Activated CD4-positive, alpha-beta memory T cell treated with anti-CD3 and anti-CD28 coated beads for 36 hours (primary cell): ENCODE measurements at places on chromosomes 12 and 14.

- no peaks in the 10 kb centered on the region for H3K4me1 ChIP-seq
- H3K27ac ChIP-seq: no peak overlapping the region
- no peak overlapping the region for H3K4me3 ChIP-seq
- no peak for DNase-seq
Observed at GRCh38 chr14:55730592-55731310, 150.7 kb downstream of the KTN1 start.

DNA sequence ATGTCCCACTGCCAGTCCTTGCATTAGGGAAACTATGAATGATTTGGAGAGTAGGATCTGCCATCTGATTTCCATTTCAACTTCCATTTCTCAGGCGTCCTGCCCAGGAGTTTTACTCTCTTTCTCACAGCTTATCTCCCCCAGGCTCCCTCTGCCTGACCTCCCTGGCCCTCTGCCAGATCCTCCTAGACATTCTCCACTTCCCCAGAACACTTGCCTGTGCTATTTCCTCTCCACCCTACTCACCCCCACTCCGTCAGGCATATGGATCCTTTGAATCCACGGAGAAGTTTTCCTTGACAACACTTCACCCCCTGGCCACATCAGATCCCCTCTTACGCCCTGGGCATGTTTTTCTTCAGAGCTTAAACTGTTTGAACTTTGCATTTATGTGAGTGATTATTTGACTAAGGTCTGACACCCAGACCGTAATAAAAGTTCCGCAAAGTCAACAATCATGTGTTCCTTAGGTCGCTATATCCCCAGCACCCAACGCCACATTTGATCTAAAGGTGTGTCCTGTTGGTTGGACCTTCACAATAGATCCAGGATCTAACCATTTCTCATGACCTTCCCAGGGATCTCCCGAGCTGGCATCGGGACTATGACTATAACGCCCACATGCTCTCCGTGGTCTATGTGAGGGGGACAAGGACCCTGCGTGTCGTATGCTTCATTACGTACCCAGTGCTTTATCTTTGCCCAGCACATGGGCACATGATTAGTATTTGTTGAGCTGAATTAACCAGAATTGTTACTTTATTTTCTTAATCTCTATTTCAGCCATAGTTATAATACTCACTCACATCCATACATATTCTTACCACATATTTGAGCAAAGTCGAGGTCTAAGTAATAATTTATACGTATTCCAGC lies 255.8 kb upstream of the FOXN3 start:
- H3K27me3 ChIP-seq: no peaks in the 10 kb centered on the region
- peaks cover 32% of the 10 kb centered on the region for H3K4me1 ChIP-seq
- H3K36me3 ChIP-seq: no peaks in the 10 kb centered on the region
- DNase-seq: no peak
- no peak overlapping the region for H3K27ac ChIP-seq
- no peak overlapping the region for H3K4me3 ChIP-seq

DNA sequence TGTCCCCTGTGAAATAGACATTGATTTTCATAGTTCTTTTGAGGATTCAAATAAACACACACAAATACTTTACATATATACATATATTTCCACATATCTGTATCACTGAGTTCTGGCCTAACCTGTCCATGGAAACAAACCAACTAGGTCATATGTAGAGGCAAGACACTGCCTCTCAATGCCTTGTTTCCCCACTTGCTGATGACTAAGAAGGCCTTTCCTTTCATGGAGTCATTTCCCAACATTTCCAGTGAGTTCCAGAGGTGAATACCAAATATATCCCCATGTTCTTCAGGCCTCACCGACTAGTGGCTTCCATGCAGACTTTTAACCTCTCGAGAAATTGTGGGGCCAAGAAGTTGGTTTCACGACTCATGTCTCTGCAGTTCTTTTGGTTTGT lies 120.8 kb downstream of the DNAI7 start:
- H3K27me3 ChIP-seq: no peaks in the 10 kb centered on the region
- no peak overlapping the region for H3K4me3 ChIP-seq
- peaks cover 25% of the 10 kb centered on the region for H3K36me3 ChIP-seq
- no peak for DNase-seq
- peaks cover 8% of the 10 kb centered on the region for H3K4me1 ChIP-seq

DNA sequence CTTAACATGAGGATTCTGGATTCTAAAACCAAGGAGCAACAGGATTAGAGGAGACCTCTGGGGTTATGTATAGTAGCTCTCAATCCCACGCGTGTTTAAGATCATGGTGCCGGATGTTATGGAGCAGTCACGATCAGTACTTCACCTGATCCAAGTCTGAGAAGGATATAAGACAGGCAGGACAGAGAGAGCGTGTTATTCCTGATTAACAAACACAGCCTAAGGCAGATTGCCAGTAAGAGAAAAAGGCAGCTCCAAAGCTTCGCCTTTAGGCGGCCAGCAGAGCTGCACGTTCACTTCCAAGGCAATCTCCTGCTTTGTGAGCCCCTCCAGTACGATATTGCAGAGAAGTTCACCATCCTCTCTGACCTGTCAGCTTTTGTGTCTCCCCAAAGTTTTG lies 5.5 kb downstream of the SETD3 start:
- peaks cover 31% of the 10 kb centered on the region for H3K4me1 ChIP-seq
- H3K27ac ChIP-seq: no peak overlapping the region
- no peaks in the 10 kb centered on the region for H3K36me3 ChIP-seq
- H3K27me3 ChIP-seq: no peaks in the 10 kb centered on the region
- no peak overlapping the region for H3K4me3 ChIP-seq
- no peak for DNase-seq

DNA sequence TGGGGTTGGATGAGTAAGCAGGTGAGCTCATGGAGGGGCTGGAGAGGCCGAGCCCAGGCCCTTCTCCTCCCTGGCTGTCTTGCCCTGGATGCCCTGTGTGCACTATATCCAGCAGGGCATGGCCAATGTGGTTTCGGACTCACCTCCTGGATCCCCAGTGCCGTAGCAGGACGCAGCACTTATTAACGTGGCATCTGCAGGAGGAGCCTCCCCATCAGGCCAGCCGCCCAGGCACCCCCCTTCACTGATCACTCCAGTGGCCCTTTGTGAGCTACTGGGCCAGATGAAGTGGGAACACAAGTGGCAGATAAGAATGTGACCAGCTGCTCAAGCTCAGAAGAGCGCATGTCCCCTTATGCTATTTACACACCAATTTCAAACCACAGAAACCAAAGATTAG lies 43.1 kb upstream of the DICER1 start:
- H3K4me1 ChIP-seq: peaks cover 3% of the 10 kb centered on the region
- peaks cover 4% of the 10 kb centered on the region for H3K36me3 ChIP-seq
- no peak overlapping the region for H3K27ac ChIP-seq
- no peak for DNase-seq
- H3K4me3 ChIP-seq: no peak overlapping the region

- H3K4me1 ChIP-seq: no peaks in the 10 kb centered on the region
- peaks cover 5% of the 10 kb centered on the region for H3K27me3 ChIP-seq
- DNase-seq: no peak
- H3K36me3 ChIP-seq: no peaks in the 10 kb centered on the region
- H3K27ac ChIP-seq: no peak within 1 kb of the TSS
- H3K4me3 ChIP-seq: no peak within 1 kb of the TSS
Observed at GRCh38 chr12:9827209-9827888, at the start of gene KLRF1. Gene KLRF1 (plus strand): TSS chr12:9827481. CDS start chr12:9827545, 64 bp downstream.

DNA sequence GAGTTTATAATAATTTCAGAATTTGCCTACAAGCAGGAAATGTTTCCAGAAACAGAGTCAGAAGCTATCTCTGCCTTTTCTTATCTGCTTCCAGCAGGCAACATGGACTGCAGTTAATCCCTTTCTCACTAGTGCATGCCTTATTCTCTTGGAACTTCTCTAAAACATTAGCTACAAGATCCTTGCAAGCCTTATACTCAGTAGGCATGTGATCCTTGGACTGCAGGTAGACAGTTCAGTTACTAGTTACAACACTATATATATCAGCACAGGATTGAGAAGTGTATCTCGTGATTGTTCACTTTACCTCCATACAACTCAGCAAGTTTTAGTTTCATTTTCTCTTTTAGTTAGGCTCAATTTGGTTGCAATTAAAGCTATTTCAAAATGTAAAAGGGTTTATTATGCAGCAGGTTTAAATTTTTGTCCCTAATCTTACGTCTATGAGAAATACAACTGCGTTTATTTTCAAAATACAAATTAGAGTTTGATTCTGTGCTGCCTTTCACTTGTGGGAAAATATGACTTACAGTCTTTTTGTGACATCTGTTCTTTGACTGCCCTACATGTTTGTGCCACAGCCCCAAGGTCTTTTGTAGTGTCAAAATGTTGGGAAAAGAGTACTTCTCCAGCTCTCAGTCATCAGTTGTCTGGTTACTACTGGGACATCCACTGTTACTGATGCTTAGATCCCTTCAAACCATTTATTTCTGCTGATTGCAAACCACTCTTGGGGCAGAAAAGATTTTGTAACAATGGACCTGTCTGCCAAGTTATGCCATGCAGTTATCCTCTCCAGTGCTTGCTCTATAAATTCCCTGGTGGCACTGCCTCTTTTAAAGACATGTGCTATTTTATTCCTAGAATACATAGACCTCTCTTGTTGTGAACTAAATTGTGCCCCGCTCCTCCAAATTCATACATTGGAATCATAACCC lies 709.0 kb upstream of the FOXG1 start:
- no peak overlapping the region for H3K4me3 ChIP-seq
- no peaks in the 10 kb centered on the region for H3K36me3 ChIP-seq
- no peaks in the 10 kb centered on the region for H3K27me3 ChIP-seq
- no peaks in the 10 kb centered on the region for H3K4me1 ChIP-seq
- H3K27ac ChIP-seq: no peak overlapping the region
- no peak for DNase-seq

DNA sequence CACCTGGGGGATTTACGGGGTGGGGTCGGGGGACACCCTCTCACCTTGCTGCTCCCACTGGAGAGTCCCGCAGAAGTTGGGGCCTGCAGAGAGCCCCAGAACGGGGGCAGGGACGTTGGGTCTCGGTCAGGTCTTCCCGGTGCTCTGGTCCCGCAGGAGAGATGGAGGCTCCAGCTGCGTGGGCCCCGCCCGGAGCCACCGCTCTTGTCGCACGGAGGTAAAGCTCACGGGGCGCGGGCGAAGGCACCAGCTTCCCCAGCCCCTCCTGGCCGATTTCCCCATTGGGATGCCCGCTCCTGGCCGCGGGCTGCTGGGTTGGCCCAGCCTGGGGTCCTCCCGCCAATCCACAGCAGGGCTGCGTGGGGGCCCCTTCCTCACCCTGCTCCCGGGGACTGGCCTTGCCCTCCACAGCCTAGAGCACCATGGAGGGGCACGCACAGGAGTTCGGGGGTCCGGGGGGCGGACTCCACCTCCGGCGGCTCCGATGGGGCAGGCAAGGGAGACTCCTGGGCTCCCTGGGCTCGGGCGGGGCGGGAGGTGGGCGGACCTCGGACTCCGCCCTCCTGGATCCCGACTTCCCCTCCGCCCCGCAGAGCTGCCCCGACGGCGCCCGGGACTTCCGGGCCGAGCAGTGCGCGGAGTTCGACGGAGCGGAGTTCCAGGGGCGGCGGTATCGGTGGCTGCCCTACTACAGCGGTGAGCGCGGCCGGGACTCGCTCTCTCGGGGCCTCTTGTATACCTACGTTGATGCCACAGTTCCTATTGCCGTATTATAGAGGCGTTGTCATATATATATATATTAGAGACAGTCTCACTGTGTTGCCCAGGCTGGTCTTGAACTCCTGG lies 8.4 kb downstream of the PAPLN start:
- H3K27ac ChIP-seq: no peak overlapping the region
- peaks cover 25% of the 10 kb centered on the region for H3K4me1 ChIP-seq
- DNase-seq: peak; percentile 64
- no peaks in the 10 kb centered on the region for H3K36me3 ChIP-seq

DNA sequence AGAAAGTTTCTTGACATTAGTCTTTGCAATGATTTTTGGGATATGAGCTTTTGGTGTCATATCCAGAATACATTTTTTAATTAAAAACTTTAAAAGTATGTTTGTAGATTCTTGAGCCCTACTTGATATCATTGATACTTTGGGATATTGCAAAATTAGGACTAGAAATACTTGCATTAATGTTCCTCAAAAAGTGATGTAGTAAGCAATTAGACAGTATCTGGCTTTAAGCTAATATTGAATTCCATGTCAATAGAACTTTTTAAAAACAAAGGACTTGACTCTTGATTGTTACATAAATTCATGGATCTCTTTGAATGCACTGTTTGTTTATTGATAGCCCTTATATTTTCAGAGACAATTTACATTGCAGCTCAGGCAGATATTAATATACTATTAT lies 15.6 kb downstream of the PEX5 start:
- no peak overlapping the region for H3K4me3 ChIP-seq
- no peaks in the 10 kb centered on the region for H3K4me1 ChIP-seq
- DNase-seq: no peak
- peaks cover 76% of the 10 kb centered on the region for H3K36me3 ChIP-seq
